SJCRH30 (cell line): ENCODE measurements at places on chromosomes 1 and 21. TPM values are rescaled to one million over a fixed set of nuclear protein-coding genes. Genes with fewer than 3 reads are reported as not detected.

- H3K4me3 ChIP-seq: no peak overlapping the region
- H3K4me1 ChIP-seq: no peaks in the 10 kb centered on the region
- no peak for DNase-seq
Measured at GRCh38 chr1:48803474-48803873, 26.8 kb upstream of the BEND5 start.

The TCHH gene
- total RNA-seq: not detected in 2 replicates

GRCh38 chr1:33516891-33517567, 44.6 kb downstream of the ZSCAN20 start:
- no peaks in the 10 kb centered on the region for H3K4me1 ChIP-seq
- no peaks in the 10 kb centered on the region for H3K36me3 ChIP-seq
- H3K27ac ChIP-seq: no peak overlapping the region
- no peak for DNase-seq
- H3K4me3 ChIP-seq: no peak overlapping the region

GRCh38 chr1:100188617-100189016, 10.6 kb upstream of the LRRC39 start:
- H3K36me3 ChIP-seq: no peaks in the 10 kb centered on the region
- no peak overlapping the region for H3K4me3 ChIP-seq
- peak; percentile 82 for DNase-seq
- H3K27ac ChIP-seq: peak overlapping the region; percentile 68
- no peaks in the 10 kb centered on the region for H3K27me3 ChIP-seq

The MAP3K7CL gene
- total RNA-seq: 20.2 and 24.0 TPM in 2 replicates

DNA sequence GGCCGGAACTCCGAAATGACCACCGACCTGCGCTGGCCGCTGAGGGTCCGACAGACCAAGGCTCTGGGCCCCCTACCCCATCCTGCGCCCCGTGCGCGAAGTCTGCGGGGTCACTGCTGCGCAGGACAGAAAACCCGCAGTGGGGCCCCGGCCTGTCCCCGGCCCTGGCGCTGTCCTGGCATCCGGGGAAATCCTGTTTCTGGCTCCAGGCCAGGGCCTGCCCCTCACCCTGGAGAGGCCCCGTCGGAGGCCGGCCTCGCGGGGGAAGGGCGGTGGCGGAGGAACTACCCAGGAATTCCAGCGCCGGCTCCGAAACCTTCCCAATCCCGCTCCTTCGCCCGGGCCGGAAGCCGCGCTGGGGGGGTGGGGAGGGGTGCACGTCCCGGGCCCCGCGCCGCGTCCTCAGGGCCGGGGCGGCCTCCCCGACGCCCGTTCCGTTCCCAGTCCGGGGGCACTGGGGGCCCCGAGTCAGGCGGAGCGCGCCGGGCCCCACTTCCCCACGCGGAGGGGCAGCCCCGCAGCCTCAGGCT, 77.0 kb downstream of the MORN1 start:
- H3K36me3 ChIP-seq: no peaks in the 10 kb centered on the region
- H3K27ac ChIP-seq: peak overlapping the region; percentile 33; the same call in 1 of the 2 replicates
- no peaks in the 10 kb centered on the region; the same call in 1 of the 2 replicates for H3K27me3 ChIP-seq
- H3K4me3 ChIP-seq: peak overlapping the region; percentile 63
- DNase-seq: peak; percentile 85
- peaks cover 74% of the 10 kb centered on the region for H3K4me1 ChIP-seq

- H3K4me3 ChIP-seq: no peak overlapping the region
- no peaks in the 10 kb centered on the region for H3K27me3 ChIP-seq
- H3K36me3 ChIP-seq: no peaks in the 10 kb centered on the region
- no peak for DNase-seq
Measured at GRCh38 chr1:60762911-60763310, 319.4 kb upstream of the NFIA start.

GRCh38 chr1:193462629-193463320, 276.4 kb upstream of the B3GALT2 start:
- no peak overlapping the region for H3K27ac ChIP-seq
- H3K36me3 ChIP-seq: no peaks in the 10 kb centered on the region
- H3K4me3 ChIP-seq: no peak overlapping the region
- no peaks in the 10 kb centered on the region for H3K4me1 ChIP-seq

GRCh38 chr21:37257511-37257966, 9.6 kb downstream of the VPS26C start:
- peak overlapping the region; percentile 41 for H3K27ac ChIP-seq
- no peaks in the 10 kb centered on the region for H3K4me1 ChIP-seq
- no peaks in the 10 kb centered on the region for H3K27me3 ChIP-seq
- H3K36me3 ChIP-seq: peaks cover 7% of the 10 kb centered on the region
- peak; percentile 49 for DNase-seq

GRCh38 chr1:116877141-116877818, 32.4 kb upstream of the PTGFRN start:
- no peaks in the 10 kb centered on the region for H3K27me3 ChIP-seq
- H3K27ac ChIP-seq: peak overlapping the region; percentile 96
- no peaks in the 10 kb centered on the region for H3K36me3 ChIP-seq
- H3K4me1 ChIP-seq: peaks cover 31% of the 10 kb centered on the region
- peak overlapping the region; percentile 46 for H3K4me3 ChIP-seq

The ASTN1 gene
- not detected in 2 replicates for total RNA-seq

DNA sequence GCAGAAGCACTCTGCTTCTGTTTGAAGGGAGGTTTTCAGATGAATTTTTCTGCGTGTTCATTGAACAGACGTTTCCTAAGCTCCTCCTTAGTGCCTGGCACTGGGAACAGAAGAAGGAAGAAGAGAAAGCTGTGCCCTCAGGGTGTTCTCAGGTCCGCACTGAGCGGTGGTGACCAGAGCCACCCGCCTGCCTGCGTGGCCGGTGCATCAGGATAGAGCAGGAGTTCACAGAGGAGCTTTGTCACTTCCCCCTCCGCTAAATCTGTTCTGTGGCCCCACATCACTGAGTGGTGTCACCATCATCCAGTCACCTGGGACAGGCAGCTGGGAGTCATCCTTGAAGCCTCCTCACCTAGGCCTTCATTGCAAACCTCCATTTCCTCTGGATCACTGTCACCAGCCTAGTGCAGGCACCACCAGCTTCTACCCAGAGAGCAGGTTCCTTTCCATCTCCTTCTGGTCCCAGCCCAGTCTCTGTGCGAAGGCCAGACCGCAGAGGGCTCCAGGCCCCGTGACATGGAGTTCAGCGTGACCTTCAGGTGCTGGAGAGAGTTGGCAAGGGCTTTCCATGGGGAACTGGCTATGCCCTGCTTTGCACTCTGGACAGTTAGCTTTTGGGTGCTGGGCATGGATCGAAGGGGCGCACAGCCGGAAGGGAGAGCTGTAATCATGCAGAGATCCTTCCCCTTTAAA, 21.7 kb downstream of the PARK7 start:
- H3K27ac ChIP-seq: no peak overlapping the region
- H3K4me3 ChIP-seq: no peak overlapping the region
- DNase-seq: no peak
- no peaks in the 10 kb centered on the region for H3K27me3 ChIP-seq
- peaks cover 63% of the 10 kb centered on the region for H3K36me3 ChIP-seq

DNA sequence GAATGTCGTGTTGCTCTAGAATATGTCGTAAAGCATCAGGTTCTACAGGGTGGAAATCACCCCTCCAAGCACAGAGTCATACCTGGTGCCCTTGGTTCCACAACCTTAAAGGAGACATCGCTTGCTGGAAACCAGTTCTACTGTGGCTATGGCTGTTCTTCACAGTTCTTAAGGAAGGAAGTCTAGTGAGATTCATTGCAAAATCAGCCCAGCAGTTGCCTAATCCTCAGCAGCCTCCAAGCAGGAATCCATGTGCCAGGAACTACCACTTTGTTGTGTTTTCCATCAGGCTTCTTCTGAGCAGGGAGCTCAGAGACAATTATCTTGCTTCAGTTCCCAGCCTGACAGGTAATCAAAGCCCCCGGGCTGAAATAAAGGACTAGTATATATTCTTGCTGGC, 45.0 kb upstream of the SLC35F3 start:
- H3K27ac ChIP-seq: no peak overlapping the region
- H3K4me1 ChIP-seq: no peaks in the 10 kb centered on the region
- no peak overlapping the region for H3K4me3 ChIP-seq

DNA sequence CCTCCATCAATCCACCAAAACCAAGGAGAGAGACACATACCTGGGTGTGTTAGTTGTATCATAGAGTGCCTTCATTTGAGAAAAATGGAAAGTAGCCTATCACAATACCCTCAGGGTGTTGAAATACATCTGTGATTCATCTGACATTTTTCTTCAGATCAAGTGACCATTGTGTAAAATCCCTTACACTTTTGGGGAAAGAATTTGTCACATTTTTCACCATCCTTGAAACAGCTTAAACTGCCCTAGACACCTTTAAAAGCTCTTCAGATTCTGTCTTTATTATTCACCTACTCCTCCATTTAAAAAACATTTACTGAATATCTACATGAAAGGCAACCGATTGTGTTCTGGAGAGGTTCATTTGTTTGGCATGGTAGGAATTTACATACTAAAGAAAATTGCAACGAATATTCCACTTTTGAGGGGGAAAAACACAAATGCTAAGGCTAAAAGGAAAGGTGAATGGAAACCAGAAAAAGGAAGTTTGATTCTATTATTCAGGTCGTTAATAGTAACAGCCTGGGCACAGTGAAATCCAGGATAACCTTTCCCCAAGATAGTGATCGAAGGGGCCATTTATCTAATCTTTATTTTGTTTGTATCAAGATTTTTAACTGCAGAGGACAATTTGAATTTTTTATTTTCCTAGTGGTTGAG, 70.4 kb upstream of the SAMSN1 start:
- no peak overlapping the region for H3K4me3 ChIP-seq
- no peaks in the 10 kb centered on the region for H3K36me3 ChIP-seq
- H3K27ac ChIP-seq: no peak overlapping the region
- no peak for DNase-seq
- H3K4me1 ChIP-seq: no peaks in the 10 kb centered on the region
- no peaks in the 10 kb centered on the region for H3K27me3 ChIP-seq

- H3K36me3 ChIP-seq: no peaks in the 10 kb centered on the region
- no peaks in the 10 kb centered on the region for H3K27me3 ChIP-seq
- DNase-seq: no peak
- H3K27ac ChIP-seq: no peak overlapping the region
- H3K4me3 ChIP-seq: no peak overlapping the region
Measured at GRCh38 chr1:176696109-176696508, 233.1 kb downstream of the PAPPA2 start.

DNA sequence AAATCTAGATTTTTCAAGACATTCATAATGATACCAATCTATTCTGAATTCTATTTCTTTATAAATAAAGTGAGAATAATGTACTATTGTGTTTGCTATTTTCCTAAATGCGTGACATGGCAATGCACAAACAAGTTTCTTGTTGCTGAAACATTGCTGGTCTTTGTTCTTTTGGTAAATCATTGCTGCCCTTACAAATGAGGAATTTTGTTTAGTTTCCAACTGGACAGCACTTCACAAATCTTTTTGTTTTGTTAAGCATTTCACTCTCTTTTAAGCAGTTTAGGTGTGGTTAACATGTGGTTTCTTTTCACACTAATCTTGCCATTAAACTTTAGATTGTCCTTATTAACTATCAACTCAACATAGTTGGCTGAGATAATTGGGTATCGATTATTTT, 94.6 kb downstream of the LRRC7 start:
- no peaks in the 10 kb centered on the region; the same call in 1 of the 2 replicates for H3K27me3 ChIP-seq
- H3K4me1 ChIP-seq: no peaks in the 10 kb centered on the region
- no peak overlapping the region for H3K27ac ChIP-seq
- H3K4me3 ChIP-seq: no peak overlapping the region

DNA sequence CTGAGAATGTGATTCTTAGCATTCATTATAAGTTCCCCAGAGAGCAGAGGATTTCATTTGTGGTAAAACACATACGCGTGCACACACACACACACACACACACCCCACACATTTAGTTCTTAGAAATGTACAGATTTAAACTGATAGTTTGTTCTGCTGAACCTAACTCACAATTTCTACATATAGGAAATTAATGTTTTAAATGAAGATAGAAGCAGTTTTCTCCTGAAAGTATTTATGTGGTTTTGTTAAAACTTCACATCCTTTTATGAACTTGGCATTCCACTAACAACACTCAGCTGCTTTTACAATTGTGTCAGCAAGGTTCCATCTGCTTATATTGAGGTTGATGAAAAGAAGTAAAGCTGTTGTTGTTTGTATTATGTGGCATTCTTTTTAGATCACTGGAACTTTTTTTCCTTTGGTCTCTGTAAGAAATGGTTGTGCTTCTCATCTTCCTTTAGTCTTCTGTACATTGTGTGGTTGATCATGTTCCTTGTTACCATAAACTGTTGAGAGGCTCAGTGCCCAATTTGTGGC, 41.6 kb downstream of the AK4 start:
- 0 out of 2 replicates have a peak, but pooled peaks cover 2% of the 10 kb centered on the region for H3K36me3 ChIP-seq
- H3K4me3 ChIP-seq: no peak overlapping the region
- no peaks in the 10 kb centered on the region for H3K27me3 ChIP-seq
- H3K4me1 ChIP-seq: 0 out of 2 replicates have a peak, but pooled peaks cover 3% of the 10 kb centered on the region
- H3K27ac ChIP-seq: no peak overlapping the region

The BARHL2 gene
- total RNA-seq: not detected in 2 replicates

- H3K36me3 ChIP-seq: peaks cover 46% of the 10 kb centered on the region
- no peak for DNase-seq
- H3K27ac ChIP-seq: no peak overlapping the region
- H3K27me3 ChIP-seq: no peaks in the 10 kb centered on the region
- no peak overlapping the region for H3K4me3 ChIP-seq
- peaks cover 8% of the 10 kb centered on the region; the same call in 1 of the 2 replicates for H3K4me1 ChIP-seq
Measured at GRCh38 chr1:1216770-1217620, 3.0 kb upstream of the TNFRSF4 start.

DNA sequence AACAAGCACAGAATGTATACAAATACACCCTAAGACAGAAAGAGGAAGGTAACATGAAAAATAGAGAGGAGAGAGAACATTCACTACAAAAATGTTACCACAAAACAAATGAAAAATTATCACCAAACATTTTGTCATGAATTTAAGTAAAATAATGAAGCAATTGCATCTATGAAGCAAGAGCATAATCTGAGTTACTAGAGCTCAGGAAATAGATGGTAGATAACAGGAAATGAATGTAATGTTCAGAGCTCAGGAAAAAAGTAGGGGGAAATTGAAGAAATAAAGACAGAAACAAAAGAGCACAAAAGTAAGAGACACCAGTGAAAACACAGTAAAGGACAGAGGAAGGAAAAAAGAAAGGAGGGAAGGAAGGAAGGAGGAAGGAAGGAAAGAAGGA, 19.4 kb downstream of the SEC16B start:
- DNase-seq: no peak
- no peak overlapping the region for H3K27ac ChIP-seq
- no peak overlapping the region for H3K4me3 ChIP-seq

DNA sequence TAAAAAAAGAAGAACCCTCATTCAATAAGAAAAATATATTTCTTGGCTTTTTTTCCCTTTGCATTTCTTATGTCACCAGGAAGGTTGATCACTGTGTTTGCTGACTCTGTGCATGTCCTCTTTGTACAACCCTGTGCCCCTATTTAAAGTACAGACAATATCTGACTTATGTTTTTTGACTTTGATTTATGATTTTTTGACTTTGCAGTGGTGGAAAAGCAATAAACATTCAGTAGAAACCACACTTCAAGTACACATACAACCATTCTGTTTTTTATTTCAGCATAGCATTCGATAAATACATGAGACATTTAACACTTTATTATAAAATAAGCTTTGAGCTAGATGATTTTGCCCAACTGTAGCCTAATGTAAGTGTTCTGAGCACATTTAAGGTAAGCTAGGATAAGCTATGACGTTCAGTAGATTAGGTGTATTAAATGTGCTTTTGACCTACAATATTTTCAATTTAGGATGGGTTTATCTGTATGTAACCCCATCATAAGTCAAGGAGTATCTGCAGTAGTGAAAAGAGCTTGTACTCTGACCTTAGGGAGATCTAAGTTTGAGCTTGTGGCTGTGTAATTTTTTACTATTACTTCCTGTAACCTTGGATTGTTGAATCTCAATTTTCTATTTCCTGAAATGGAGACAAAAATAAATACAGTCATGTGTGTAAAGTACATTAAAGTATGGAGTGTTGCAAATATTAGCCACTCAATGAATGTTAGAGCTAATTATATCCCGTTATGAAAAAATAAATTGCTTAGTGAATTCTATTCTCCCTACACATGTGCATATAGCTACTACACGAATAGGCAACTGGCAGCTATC, 1.2 kb downstream of the RNASEL start:
- no peak for DNase-seq
- H3K4me3 ChIP-seq: peak overlapping the region; percentile 60
- H3K27ac ChIP-seq: no peak overlapping the region
- H3K36me3 ChIP-seq: no peaks in the 10 kb centered on the region
- no peaks in the 10 kb centered on the region for H3K27me3 ChIP-seq

The LRRIQ3 gene
- 0.81 and 0.99 TPM in 2 replicates for total RNA-seq
